A549 treated with CORT108297 at 1 μM for 4 hours (cell line): ENCODE measurements at places on chromosomes 3 and 15. TPM values are rescaled to one million over a fixed set of nuclear protein-coding genes. Genes with fewer than 3 reads are reported as not detected.

Gene EXOSC7
- total RNA-seq = 44.5 to 54.2 TPM (median 47.4 TPM) in 5 replicates

Gene CSNK1G1
- 14.4 to 17.7 TPM (median 15.1 TPM) in 5 replicates for total RNA-seq

Gene FURIN
- 40.4 to 65.8 TPM (median 57.2 TPM) in 5 replicates for total RNA-seq

Gene MYH15
- 0.17 to 0.26 TPM (median 0.19 TPM) in 5 replicates for total RNA-seq

Gene ENTPD3
- total RNA-seq = 0.04 to 0.06 TPM (median 0.05 TPM) in 3 of 5 replicates, not detected in the others
